ENCODE measurements at places on chromosomes 2 and 18.
A peak's percentile ranks its signal among the peaks of the same experiment; 100 is the strongest.

DNA sequence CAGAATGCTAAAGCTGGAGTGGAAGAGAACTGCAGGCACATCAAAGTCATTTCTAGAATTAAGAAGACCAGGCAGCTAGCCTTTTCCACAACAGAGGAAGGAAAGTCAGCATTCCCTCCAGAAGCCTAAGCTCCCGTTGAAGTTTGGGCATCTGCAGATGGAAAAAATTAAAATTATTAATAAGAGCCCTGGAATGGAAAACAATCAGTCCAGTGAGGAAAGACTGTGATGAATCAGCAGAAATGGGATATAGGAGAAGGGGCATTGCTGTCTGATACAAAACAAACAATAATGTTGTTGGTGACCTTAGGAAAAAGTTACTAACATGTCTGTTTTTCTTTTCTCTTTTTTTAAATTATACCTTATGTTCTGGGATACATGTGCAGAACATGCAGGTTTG lies 450.7 kb upstream of the SLC14A2 start:
- no peak overlapping the region for H3K27ac ChIP-seq
- no peak for DNase-seq

GRCh38 chr2:119387381-119388129 lies 20.8 kb downstream of the DBI start:
- no peak overlapping the region for H3K4me3 ChIP-seq
- peaks cover 3% of the 10 kb centered on the region for H3K4me1 ChIP-seq
- H3K36me3 ChIP-seq: no peaks in the 10 kb centered on the region

- no peak overlapping the region for H3K4me3 ChIP-seq
- H3K27me3 ChIP-seq: no peaks in the 10 kb centered on the region
- peaks cover 4% of the 10 kb centered on the region for H3K4me1 ChIP-seq
- no peak for DNase-seq
- H3K36me3 ChIP-seq: no peaks in the 10 kb centered on the region
Measured at GRCh38 chr2:20641123-20641985, 9.5 kb downstream of the HS1BP3 start.

- H3K27ac ChIP-seq: no peak overlapping the region
- H3K27me3 ChIP-seq: no peaks in the 10 kb centered on the region
- H3K4me3 ChIP-seq: no peak overlapping the region
- DNase-seq: peak; percentile 81
Measured at GRCh38 chr2:133886735-133887675, 318.7 kb upstream of the NCKAP5 start.

DNA sequence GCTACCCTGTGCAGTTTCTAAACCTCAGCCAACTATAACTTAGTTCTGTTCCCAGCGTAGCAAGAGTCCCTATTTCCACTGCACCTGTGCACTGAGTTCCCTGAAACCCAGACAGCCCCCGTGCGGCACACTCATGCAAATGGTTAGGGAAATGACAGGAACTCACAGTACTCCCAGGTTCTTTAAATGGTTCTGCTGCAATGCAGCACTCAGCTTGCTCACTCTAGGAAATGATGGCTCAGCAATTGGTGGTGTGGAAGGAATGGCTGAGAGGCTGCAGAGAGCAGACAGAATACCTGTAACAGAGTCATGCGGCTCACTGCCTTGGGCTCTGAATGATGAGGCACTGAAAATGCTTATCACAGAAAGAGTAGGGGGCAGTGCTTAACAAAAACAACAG lies 143.0 kb downstream of the RAD51AP2 start:
- no peaks in the 10 kb centered on the region for H3K36me3 ChIP-seq
- no peaks in the 10 kb centered on the region for H3K27me3 ChIP-seq
- no peak overlapping the region for H3K4me3 ChIP-seq
- no peaks in the 10 kb centered on the region for H3K4me1 ChIP-seq

- H3K27ac ChIP-seq: no peak overlapping the region
- H3K4me3 ChIP-seq: no peak overlapping the region
- H3K27me3 ChIP-seq: no peaks in the 10 kb centered on the region
- DNase-seq: no peak
Measured at GRCh38 chr2:171728989-171729951, 42.0 kb downstream of the DYNC1I2 start.

GRCh38 chr18:7191736-7192135 lies 39.2 kb upstream of the LRRC30 start:
- no peak for DNase-seq
- no peak overlapping the region for H3K4me3 ChIP-seq
- H3K36me3 ChIP-seq: no peaks in the 10 kb centered on the region

DNA sequence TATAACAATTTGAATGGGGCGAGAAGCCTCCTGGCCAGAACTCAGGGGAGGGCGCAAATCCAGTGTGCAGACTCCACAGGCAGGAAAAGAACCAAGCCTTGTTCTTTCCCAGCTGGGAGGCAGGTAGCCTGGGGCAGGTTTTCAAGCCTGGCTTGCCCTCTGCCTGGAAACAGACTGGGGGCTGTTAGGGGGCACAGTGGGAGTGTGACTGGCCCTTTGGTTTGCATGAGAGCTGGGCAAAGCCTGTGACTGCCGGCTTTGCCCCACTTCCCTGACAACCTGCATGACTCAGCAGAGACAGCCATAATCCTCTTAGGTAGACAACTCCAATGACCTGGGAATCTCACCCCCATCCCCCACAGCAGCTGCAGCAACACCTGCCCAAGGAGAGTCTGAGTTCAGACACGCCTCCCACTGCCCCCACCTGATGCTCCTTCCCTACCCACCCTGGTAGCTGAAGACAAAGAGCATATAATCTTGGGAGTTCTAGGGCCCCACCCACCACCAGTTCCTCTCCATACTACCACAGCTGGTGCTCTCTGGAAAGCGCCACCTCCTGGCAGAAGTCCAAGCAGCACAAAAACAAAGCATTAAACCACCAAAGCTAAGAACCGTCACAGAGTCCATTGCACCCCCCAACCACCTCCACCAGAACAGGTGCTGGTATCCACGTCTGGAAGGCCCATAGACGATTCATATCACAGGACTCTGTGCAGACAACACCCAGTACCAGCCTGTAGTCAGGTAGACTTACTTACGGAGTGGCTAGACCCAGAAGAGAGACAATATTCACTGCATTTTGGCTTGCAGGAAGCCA lies 402.5 kb downstream of the STK39 start:
- no peaks in the 10 kb centered on the region for H3K4me1 ChIP-seq
- no peak for DNase-seq
- H3K4me3 ChIP-seq: no peak overlapping the region
- no peaks in the 10 kb centered on the region for H3K36me3 ChIP-seq
- H3K27me3 ChIP-seq: no peaks in the 10 kb centered on the region

DNA sequence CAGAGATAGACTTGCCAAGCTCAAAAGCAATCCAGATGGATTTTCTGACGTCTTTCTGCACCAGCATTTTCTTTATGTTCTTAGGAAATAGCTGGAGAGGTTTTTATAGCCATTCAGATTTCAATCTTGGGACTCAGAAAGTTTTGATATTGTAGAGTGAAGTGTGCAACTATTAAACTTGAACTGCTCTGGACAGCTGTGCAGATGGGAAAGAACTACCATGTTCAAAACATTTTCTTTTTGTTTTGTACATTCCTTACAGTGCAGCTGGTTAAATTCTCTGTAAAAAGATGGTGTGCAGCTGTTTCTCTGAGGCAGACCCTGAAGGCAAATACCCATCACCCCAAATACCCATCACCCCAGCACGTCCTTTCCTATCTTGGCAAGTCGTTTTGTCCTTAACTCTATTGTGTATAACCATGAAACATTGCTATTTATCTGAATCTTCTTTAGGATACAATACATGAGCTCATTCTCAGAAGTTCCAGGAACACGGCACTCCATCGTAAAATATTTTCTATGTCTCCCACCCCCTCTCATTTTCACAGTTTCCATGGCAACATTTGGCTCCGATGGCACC lies 38.8 kb downstream of the AQP4 start:
- no peak overlapping the region for H3K4me3 ChIP-seq
- DNase-seq: no peak
- no peaks in the 10 kb centered on the region for H3K4me1 ChIP-seq
- no peak overlapping the region for H3K27ac ChIP-seq

GRCh38 chr18:76213991-76214390 lies 281.1 kb downstream of the ZNF516 start:
- H3K4me3 ChIP-seq: no peak overlapping the region
- no peaks in the 10 kb centered on the region for H3K36me3 ChIP-seq
- H3K27me3 ChIP-seq: no peaks in the 10 kb centered on the region
- no peak for DNase-seq

DNA sequence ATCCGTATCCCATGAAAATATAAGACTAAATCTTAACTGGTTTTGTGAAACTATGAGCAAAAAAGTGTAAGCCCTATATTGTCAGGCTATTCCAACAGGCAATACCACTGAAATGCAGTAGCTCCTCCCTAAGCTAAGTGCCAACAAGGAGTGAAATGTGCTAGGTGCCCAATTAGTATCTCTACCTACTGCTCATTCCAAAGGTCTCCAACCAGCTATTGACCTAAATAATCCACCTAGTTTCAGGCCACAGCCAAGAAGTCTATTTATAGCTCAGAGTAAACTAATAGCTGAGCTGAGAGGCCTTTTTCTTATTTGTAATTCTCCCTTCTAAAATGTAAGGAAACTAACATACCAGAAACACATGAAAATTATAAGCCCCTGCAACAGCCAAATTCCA lies 482.2 kb downstream of the DCC start:
- H3K36me3 ChIP-seq: no peaks in the 10 kb centered on the region
- H3K27me3 ChIP-seq: no peaks in the 10 kb centered on the region
- H3K4me1 ChIP-seq: no peaks in the 10 kb centered on the region
- no peak for DNase-seq

Measured in breast epithelium (tissue), 4 donors.